Activated CD4-positive, alpha-beta memory T cell treated with anti-CD3 and anti-CD28 coated beads, Interleukin-2, amount 10 ng/mL, durations not matched to agents 7 days and 5 days (primary cell): ENCODE measurements at places on chromosomes 11 and 22. TPM values are rescaled to one million over a fixed set of nuclear protein-coding genes. Genes with fewer than 3 reads are reported as not detected.

GRCh38 chr11:120333801-120334200 lies 2.4 kb upstream of the ARHGEF12 start:
- no peak for DNase-seq

- no peak for DNase-seq
Observed at GRCh38 chr11:24609192-24610119, 112.6 kb downstream of the LUZP2 start.

DNA sequence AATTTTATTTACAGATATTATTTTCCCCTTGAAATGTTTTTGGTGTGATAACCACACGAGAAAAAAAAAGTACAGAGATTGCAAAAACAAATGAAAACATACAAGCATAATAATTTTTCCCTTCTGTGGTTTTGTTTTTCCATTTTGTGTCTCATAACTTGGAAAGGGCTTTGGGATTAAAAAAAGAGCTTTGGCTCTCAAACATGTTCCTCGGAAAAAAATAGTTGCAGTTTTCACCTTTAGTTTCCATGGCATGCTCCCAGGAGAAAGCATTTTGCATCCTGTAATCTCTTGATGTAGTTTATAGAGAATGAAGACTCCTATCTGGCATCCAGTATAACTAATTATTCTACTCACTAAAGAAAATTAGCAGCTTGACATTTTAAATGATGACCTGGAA lies 362.1 kb upstream of the PDGFD start:
- no peak for DNase-seq

- DNase-seq, result no peak
Observed at GRCh38 chr22:49582181-49582580, 245.5 kb downstream of the BRD1 start.

DNA sequence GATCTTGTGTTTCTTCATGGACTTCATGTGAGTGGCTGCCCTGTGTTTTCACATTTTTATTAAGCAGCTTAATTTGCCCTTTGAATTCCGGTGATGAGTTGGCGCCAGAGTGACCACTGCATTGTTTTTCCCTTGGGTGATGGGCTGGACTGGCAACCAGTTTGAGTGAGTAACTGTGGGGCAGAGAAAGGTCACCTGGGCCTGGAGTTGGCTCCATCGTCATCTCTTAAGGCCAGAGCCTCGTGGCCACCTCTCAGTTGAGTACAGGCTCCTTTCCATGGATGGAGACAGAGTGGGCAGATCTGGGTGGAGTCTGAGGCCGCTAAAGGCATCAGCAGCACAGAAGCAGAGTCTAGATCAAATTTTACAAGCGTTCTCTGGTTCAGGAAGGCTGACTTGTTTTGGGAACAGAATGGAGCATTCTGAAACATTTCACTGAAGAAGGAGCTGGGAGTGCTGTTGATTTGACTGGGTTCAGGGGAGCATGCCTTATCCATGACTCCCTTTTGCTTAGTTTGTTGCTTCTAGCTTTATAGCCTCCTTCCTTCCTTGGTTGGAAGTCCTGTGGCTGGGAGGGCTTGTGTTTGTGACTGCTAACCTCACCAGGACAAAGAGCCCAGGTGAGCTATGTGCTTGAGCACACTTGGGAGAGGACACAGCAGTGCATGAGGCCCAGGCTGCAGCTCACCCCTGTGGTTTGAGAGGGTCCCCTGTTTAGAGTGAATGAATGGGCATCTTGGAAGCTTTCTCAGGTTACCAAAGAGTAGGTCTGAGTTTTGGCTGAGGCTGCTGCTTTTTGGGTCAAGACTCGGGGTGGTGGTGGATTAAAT lies 7.8 kb downstream of the BCR start:
- DNase-seq, result no peak

DNA sequence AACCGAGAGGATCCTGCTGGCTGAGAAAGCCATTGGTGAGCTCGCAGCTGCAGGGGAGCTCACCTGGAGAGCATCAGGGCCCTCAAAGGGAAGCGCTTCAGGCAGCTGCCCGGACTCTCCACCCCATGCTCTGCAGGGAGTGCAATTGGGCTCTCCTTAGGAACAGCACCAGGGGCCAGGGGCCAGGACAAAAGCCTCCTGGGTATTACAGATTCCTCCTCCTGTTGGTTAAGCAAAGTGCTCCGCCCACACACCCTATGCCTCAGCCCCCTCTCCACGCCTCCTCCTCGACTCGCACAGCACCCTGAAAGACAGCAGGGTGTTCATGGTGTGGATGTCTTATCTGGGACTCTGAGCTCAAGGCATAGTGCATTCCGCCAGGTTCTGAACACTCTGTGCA lies 139.9 kb downstream of the SHANK2 start:
- DNase-seq, result no peak

- no peak for DNase-seq
Observed at GRCh38 chr11:13052130-13052571, 43.0 kb downstream of the RASSF10 start.

DNA sequence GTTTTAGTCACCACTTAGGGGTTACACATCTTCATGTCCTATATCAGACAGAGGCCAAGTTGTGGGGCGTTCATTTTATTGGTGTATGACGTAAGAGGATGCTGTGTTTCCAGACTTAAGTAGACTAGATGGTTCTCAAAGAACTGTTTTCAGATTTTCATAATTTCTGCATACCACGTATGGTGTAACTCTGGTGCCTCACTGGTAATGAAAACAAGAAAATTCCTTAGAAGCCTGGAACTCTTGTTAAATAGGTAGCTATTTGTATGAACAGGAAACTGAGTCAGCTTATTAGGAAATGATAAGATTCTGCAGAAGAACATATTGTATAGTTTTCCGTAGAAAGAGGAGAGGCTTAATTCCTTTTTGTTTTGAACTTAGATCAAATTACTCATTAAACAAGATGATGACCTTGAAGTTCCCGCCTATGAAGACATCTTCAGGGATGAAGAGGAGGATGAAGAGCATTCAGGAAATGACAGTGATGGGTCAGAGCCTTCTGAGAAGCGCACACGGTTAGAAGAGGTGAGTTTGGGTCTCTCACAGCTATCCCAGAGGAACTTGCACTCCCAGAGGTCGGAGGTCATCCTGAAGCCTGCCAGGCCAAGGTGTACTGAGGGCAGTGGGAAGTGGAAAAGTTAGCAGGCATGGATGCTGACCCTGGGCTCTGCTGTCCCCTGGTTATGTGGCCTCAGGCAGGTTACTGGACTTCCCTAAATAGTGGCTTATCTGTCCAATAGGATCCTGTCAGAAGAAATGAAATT lies 3.9 kb downstream of the CDC45 start:
- DNase-seq, result no peak

- DNase-seq, result no peak
Observed at GRCh38 chr11:69637198-69637940, 3.6 kb upstream of the CCND1 start.

DNA sequence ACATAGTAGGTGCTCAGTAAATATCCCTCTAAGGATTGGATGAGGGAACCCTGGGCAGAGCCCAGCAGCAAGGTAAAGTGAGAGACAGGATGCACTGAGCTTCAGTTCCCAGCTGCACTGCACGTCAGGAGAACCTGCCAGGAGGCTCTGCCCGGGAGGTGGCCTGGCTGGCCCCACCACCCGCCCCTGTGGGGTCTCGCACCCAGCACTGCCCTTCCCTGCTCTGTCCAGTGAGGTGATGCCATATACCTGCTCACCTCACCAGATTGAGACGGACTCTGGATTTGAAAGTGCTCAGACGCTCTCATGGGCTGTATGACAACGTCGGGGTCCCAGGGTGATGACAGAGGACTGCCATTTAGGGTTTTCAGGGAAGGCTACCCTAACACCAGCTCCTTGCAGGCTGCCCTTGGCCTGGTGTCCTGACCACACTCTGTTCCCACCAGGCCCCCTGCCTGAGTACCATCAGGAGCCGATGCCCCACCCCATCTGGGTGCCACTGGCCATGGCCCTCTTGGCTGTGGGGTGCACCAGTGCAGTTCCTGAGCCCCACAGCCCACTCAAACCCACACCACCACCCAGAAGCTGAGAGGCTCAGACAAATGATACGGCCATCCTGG lies 61.7 kb upstream of the FGF3 start:
- no peak for DNase-seq

GRCh38 chr11:95506777-95507176 lies 275.8 kb upstream of the SESN3 start:
- DNase-seq, result no peak

DNA sequence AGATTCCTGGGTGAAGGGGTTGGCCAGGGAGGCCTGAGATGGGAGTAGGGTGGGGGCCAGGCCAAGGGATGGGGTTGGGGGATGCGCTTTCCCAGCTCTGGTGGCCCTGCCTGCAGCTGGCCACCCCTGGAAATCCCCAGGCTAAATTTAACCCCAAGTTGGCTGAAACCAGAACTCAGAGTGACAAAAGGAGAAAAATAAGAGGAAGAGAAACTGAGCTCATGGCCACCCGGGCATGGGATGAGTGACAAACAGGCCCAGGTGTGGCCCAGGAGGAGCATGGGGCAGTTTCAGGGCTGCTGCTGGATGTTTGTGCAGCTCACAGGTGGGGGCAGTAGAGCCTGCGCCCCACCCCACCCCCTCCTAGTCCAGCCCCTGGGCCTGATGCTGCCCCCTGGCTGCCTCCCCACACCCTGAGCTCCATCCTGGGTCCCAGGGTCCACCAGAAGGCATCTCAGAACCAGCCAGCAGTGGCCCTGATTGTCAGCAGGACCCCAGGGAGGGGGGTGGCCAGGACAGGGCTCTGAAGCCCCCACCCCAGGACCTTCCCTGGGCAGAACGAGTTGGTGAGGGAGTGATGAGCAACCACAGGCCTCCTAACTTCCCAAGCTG lies 48.0 kb downstream of the IGLL5 start:
- no peak for DNase-seq

- peak; percentile 38 for DNase-seq
Observed at GRCh38 chr11:122754553-122755322, 83.6 kb upstream of the CRTAM start.

- DNase-seq, result no peak
Observed at GRCh38 chr11:567629-568292, 7.0 kb downstream of the RASSF7 start.

GRCh38 chr11:19868871-19869270 lies 156.2 kb downstream of the NAV2 start:
- no peak for DNase-seq

- DNase-seq, result no peak
Observed at GRCh38 chr22:35311551-35311999, 11.9 kb downstream of the TOM1 start.

GRCh38 chr11:18492888-18493287 lies 33.9 kb downstream of the TSG101 start:
- DNase-seq, result no peak

DNA sequence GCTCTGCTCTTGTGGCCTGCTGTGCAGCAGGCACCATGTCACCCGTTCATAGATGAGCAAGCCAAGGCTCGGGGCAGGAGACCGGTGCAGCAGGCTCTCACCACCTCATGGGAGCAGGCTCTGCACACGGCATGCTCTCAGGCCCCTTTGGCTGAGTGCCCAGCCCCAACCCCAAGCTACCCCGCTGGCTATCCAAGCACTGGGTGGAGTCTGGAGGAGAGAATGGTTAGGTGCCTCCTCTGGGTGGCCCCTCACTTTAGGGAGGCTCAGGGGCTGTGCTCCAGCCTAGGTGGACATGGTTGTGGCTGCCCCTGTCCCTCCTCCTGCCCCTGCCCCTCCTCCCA lies 199.9 kb downstream of the IGLL1 start:
- no peak for DNase-seq

DNA sequence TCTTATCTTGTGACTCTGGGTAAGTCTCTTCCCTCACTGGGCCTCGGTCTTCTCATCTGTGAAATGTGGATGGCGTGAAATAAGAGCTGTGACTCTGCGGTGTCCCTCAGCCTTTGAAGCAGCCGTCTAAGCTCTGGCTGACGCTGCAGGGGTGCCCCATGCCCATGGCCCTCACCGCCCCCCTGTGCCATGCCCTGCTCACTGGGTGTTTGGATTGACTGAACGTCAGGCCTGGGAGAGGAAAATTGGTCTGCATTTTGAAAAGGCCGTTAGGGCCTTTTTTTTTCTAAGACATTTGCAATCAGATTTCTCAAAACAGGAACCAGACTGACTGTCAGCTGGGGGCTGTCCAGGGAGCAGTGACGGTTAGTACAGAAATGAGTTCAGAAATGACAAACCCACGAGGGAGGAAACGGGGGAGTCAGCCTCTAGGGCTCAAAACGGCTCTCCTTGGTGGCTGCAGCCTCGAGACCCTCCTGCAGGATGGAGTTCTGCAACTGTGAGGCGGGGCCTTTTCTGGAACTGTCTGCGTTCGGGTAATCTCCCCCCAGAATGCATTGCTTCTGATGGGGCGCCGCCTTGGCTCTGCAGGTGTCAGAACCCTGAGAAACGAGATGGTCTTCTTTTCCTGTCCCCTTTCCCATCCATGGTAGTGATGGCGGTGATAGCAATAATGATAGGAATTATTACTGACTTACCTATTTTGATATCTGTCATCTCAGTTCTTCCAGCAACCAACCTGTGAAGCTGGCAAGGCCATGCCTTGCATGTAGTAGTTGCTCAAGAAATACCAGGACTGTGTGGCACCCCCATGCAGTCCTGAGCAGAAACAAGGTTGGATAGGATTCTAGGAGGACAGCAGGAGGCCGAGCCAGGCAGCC lies 2.0 kb downstream of the GRK2 start:
- DNase-seq, result peak; percentile 77

- DNase-seq, result no peak
Observed at GRCh38 chr11:31132531-31133421, 236.8 kb downstream of the DCDC1 start.

DNA sequence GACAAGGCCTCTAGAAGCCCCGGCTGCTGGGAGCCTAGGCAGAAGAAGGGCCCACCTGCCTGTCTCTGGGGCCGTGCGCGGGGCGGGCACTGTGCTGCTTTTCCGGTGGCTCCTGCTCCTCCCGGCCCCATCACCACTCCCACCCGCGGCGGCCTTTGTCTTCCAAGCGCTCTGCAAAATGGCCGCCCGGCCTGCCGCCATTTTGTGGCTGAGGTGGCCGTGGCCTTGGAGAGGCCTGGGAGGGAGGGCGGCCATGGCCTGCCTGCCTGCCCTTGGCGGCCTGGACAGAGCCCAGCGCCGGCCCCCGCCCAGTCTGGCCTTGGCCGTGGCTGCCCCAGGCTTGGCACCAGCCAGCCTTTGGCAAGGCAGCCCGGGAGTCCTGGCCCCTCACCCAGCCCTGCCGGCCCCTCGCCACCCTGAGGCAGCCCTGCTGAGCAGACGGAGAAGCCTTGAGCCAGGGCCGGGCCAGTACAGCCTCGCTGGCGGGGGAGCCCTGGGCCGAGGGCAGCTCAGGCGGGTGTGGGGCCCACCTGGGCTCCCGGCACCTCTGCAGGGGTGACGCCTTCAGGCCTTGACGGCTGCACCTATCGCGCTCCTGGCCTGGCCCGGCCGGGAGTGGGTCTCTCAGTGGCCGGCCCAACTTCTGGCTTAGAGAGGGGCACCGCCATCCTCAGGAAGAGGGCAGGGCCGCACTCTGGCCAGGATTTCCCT lies 46.0 kb upstream of the PPARA start:
- DNase-seq, result no peak

GRCh38 chr11:114015117-114015516 lies 40.2 kb downstream of the HTR3A start:
- no peak for DNase-seq

GRCh38 chr22:30541961-30542810 lies 4.4 kb downstream of the SEC14L6 start:
- no peak for DNase-seq

GRCh38 chr11:30313580-30313979 lies 9.3 kb upstream of the ARL14EP start:
- no peak for DNase-seq

- no peak for DNase-seq
Observed at GRCh38 chr22:41570221-41570620, 9.4 kb downstream of the CSDC2 start.

LMO1 gene
- total RNA-seq, result not detected

TNNI2 gene
- 0.60 TPM for total RNA-seq

CHADL gene
- 0.18 TPM for total RNA-seq

RFPL3 gene
- total RNA-seq, result not detected

B4GALNT4 gene
- total RNA-seq, result 0.53 TPM

C11orf91 gene
- total RNA-seq, result not detected
